ENCODE measurements at places on chromosomes 2 and 18. TPM values are rescaled to one million over a fixed set of nuclear protein-coding genes. Genes with fewer than 3 reads are reported as not detected.
A peak's percentile ranks its signal among the peaks of the same experiment; 100 is the strongest.

GRCh38 chr2:190167702-190168101 is 105.2 kb upstream of the MSTN start:
- H3K27me3 ChIP-seq: no peaks in the 10 kb centered on the region
- no peak overlapping the region for H3K4me3 ChIP-seq
- H3K27ac ChIP-seq: no peak overlapping the region
- DNase-seq: no peak

DNA sequence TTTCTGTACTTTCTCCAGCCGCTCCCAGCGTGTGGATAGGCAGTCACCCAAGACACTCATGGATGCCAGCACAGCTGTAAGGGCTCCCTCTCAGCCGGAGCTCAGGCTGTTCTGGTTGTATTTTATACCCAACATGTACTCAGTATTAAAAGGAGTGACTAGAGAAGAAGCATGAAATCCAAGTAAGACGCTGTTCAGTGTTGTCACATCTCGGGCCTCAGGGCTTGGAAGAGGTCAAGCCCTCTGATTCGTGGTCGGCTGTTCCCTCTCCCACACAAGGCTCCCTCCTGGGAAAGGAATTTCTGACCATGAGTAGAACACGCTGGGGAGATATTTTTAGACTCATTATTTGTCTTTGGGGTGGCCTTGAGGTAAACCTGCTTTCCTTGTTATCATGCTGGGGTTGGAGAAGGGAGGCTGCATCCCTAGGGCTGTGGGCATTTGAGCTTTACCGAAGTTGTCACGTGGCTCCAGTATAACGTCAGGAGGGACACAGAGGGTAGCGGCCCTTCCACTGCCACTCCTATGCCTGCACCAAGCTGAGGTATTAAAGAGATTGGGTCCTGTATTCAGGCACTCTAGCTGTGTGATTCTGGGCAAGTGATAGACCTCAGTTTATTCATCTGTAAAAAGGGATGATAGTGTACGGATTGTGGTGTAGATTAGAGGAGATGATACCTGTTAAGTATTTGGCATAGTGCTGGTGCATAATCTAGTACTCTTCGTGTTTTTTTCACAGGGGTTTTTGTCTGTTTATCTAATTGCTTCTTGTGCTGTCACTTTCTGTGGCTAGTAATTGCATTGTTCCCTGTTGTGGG is 34.1 kb downstream of the HK2 start:
- DNase-seq: no peak
- H3K4me1 ChIP-seq: no peaks in the 10 kb centered on the region
- H3K4me3 ChIP-seq: no peak overlapping the region

- no peaks in the 10 kb centered on the region for H3K36me3 ChIP-seq
- no peak overlapping the region for H3K4me3 ChIP-seq
- H3K4me1 ChIP-seq: peaks cover 3% of the 10 kb centered on the region
These were observed 7.1 kb upstream of the NAPG start for GRCh38 chr18:10518595-10519255.

GRCh38 chr18:67615876-67616275 is 99.4 kb upstream of the DSEL start:
- H3K4me1 ChIP-seq: no peaks in the 10 kb centered on the region
- H3K27me3 ChIP-seq: no peaks in the 10 kb centered on the region
- H3K36me3 ChIP-seq: no peaks in the 10 kb centered on the region
- H3K27ac ChIP-seq: no peak overlapping the region

- no peaks in the 10 kb centered on the region for H3K36me3 ChIP-seq
- no peak for DNase-seq
- no peak overlapping the region for H3K4me3 ChIP-seq
- no peak overlapping the region for H3K27ac ChIP-seq
These were observed 8.0 kb upstream of the SCN1A start for GRCh38 chr2:166135849-166136258.

DNA sequence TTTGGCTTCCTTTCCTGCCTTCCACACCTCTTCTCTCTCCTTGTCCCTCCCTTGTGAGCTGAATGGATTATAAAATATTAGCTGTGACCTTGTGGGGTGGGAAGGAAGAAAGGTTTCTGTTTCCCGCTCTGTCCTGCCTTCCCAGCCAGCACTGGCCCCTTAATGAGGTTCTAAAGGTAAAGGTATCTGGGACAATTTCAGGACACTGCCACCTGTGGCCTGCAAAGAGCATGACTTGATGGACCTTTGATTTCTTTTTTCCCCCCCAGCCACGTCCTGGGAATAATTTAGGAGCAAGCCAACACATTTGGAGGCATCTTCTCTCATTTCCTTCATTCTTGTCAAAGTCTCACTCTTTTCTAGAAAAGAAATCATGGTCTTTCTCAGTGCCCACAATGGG is 246.7 kb upstream of the EPAS1 start:
- no peak for DNase-seq
- H3K4me1 ChIP-seq: no peaks in the 10 kb centered on the region
- H3K27ac ChIP-seq: no peak overlapping the region
- no peak overlapping the region for H3K4me3 ChIP-seq
- no peaks in the 10 kb centered on the region for H3K27me3 ChIP-seq

DNA sequence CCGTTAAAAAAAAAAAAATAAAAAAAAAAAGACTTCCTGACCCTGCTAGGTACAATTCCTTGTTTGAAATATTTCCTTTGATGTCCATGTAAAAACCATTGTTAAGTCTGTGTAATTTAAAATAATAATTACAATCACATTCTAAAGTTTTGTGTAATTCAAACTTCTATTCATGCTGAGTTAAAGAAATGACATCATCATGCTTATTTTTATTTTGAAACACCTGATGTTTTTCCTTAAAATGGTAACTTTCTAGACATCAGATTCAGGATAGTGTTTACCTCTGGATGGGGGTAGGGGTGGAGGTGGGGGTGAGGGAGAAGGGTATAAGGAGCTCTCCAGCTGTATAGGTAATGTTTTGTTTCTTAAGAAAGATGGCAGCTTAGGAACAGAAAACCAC is 92.8 kb downstream of the ADCYAP1 start:
- H3K36me3 ChIP-seq: no peaks in the 10 kb centered on the region
- no peak overlapping the region for H3K27ac ChIP-seq
- no peak overlapping the region for H3K4me3 ChIP-seq
- no peaks in the 10 kb centered on the region for H3K4me1 ChIP-seq

DNA sequence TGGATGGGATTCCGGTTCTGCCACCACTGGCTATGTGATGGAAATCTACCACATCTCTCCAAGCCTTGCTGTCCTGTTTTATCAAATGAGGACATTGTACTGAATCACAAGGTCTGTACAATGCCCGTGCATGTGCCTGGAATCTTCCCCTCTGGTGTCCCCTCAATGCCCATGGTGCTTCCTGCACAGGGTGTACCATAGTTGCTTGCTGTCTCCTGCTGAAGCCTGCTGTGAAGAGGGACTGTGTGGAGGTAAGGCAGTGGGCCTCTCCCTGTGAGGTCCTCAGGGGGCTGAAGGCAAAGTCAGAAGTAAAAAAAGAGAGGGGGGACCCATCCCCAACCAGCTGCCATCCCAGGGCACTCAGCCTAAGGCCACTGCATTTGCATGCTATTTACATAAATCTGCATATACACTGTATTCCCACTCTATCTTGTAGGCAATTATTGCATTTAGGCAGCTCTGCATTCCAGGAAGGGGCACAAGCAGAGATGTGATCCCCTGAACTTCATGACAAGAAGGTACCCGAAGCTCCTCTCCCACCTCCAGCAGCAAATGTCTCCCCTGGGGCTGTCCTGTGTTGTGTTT is 9.1 kb upstream of the STEAP3 start:
- H3K4me3 ChIP-seq: no peak overlapping the region
- no peaks in the 10 kb centered on the region for H3K27me3 ChIP-seq
- peaks cover 25% of the 10 kb centered on the region for H3K4me1 ChIP-seq
- no peak overlapping the region for H3K27ac ChIP-seq
- no peaks in the 10 kb centered on the region for H3K36me3 ChIP-seq
- no peak for DNase-seq

DNA sequence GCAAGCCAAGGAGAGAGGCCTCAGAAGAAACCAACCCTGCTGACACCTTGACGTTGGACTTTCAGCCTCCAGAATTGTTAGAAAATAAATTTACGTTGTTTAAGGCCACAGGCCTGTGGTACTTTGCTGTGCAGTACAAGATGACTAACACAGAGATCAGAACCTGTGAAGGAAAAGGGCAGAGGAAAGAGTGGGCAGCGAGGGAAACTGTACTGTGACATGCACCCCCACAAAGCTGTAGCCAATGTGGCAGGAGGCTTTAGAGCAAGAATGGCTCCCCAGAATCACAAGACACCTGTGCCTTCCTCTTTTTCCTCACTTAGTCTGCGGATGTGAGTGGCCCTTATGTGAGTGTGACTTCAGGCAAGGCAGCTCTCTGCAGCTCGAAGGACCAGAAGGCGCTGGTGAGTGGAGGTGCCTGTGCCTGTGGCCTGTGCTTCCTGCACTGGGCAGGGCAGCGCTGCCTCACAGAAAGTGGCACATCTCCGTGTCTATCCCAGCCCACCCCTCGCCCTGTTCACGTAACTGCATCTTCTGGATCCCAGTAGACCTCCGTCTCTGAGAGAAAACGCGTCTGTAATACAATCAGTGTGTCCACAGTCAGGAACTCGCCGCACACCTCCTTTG is 89.5 kb downstream of the MRPS9 start:
- H3K4me3 ChIP-seq: no peak overlapping the region
- DNase-seq: no peak
- no peaks in the 10 kb centered on the region for H3K27me3 ChIP-seq
- H3K36me3 ChIP-seq: no peaks in the 10 kb centered on the region

GRCh38 chr18:44938720-44939665 is 258.3 kb downstream of the SETBP1 start:
- peaks cover 3% of the 10 kb centered on the region for H3K4me1 ChIP-seq
- H3K4me3 ChIP-seq: no peak overlapping the region
- H3K27ac ChIP-seq: no peak overlapping the region
- H3K27me3 ChIP-seq: no peaks in the 10 kb centered on the region
- DNase-seq: no peak

- H3K36me3 ChIP-seq: no peaks in the 10 kb centered on the region
- no peak overlapping the region for H3K27ac ChIP-seq
- no peak for DNase-seq
- H3K27me3 ChIP-seq: no peaks in the 10 kb centered on the region
- no peak overlapping the region for H3K4me3 ChIP-seq
These were observed 108.2 kb upstream of the STK17B start for GRCh38 chr2:196279541-196279940.

DNA sequence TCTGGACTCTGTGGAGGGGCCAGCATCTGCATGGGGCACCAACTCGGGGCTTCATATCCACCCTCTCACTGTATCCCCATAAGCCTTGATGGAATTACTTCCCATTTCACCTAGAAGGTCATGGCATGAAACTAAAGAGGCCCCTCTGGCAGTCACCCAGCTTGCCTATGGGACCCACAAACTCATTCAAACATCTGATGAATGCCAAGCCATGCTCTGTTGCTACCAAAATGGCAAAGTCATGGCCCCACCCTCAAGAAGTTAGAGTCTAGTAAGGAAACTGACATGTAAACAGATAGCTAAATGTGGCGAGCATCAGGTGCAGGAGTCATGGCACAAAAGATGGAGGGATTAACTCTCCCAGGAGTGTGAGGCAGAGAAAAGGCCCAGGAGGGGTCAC is 14.5 kb downstream of the CYB5A start:
- H3K4me1 ChIP-seq: peaks cover 90% of the 10 kb centered on the region
- H3K36me3 ChIP-seq: peaks cover 5% of the 10 kb centered on the region
- peak overlapping the region; percentile 17 for H3K27ac ChIP-seq
- H3K27me3 ChIP-seq: no peaks in the 10 kb centered on the region

DNA sequence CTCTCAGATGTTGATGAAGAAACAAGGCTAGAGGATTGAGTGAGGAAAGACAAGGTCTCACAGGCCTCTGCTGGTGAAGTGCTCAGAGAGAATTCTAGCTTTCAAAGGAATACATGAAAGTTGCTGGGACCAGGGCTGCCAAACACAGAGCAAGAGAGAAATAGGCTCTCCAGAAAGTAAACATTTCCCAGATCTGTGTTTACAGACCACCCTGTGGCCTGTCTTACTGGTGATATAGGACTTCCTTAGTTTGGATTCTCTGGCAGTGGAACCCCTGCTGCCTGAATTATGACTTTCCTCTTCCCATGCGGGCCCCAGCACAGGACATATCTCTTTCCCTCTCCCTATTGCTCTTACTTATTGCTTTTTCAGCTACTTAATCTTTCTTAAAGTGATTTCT is 64.5 kb downstream of the TACR1 start:
- no peaks in the 10 kb centered on the region for H3K4me1 ChIP-seq
- no peaks in the 10 kb centered on the region for H3K27me3 ChIP-seq
- H3K27ac ChIP-seq: no peak overlapping the region
- H3K4me3 ChIP-seq: no peak overlapping the region
- DNase-seq: no peak
- H3K36me3 ChIP-seq: no peaks in the 10 kb centered on the region

DNA sequence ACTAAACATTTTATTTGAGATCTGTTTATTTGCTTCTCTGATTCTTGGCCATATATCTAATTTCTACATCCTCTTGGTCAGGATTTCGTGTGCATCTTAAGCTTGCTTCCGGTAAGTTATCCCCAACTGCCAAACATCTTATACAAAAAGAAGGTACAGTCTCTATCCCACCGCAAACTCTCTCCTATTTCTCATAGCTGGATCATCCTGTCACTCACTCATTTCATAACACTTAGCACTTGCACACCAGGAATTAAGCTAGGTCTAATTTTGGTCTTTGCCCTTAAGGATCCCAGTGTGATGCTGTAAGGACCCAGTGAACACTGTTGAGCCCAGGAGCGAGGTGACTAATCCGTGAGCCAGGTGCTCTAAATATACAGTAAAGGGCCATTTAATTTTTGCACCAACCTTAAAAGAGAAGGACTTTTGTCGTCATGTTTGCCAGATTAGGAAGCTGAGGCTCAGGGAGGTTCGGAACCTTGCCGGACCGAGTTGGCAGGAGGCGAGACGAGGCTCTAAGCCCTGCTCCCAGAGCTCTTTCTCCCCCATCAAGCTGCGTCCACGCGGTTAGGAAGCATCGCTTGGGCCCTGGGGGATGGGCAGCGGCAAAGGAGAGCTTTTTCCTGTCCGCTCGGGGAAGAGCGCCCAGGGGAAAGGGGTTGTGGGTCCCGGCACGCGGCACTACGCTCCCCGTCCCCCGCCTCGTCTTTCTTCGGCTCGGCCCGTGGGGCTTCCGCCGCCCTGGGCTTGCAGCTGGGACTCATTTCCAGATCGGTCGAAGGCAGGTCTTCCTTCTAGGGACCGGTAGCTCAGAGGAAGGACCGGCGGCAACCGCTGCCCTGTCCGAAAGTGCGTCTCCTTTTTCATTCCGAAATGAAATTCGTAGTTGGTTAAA is 4.1 kb upstream of the ITPRIPL1 start:
- H3K36me3 ChIP-seq: no peaks in the 10 kb centered on the region
- peak overlapping the region; percentile 50 for H3K4me3 ChIP-seq
- DNase-seq: no peak
- H3K27me3 ChIP-seq: no peaks in the 10 kb centered on the region

The RBBP8 gene
- total RNA-seq: 7.6 TPM

The TTLL4 gene
- total RNA-seq: 6.9 TPM

The DOCK10 gene
- total RNA-seq: 15.3 TPM

The MAP4K3 gene
- 14.5 TPM for total RNA-seq

The NTSR2 gene
- total RNA-seq: not detected

The HRH4 gene
- 0.17 TPM for total RNA-seq

The C2orf76 gene
- 2.7 TPM for total RNA-seq
